ENCODE measurements at places on chromosomes 11 and 22.

DNA sequence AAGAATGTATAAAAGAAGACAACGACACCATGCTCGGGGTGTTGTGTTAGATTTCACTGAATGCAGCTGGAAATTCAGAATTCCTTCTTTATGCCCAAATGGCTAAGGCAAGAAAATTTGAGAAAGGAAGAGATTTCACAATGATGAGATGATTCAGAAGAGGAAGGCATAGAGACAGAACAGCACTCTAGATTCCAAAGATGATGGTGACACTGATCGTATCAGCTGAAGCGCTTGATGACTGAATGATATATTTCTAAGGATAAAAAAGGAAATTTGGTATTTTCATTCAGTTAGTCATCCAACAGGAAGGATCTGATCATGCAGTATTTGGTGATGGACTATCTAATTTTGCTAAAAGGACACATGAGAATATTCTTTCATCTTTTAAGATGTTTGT, 189.2 kb downstream of the EFCAB6 start:
- no peak for DNase-seq

DNA sequence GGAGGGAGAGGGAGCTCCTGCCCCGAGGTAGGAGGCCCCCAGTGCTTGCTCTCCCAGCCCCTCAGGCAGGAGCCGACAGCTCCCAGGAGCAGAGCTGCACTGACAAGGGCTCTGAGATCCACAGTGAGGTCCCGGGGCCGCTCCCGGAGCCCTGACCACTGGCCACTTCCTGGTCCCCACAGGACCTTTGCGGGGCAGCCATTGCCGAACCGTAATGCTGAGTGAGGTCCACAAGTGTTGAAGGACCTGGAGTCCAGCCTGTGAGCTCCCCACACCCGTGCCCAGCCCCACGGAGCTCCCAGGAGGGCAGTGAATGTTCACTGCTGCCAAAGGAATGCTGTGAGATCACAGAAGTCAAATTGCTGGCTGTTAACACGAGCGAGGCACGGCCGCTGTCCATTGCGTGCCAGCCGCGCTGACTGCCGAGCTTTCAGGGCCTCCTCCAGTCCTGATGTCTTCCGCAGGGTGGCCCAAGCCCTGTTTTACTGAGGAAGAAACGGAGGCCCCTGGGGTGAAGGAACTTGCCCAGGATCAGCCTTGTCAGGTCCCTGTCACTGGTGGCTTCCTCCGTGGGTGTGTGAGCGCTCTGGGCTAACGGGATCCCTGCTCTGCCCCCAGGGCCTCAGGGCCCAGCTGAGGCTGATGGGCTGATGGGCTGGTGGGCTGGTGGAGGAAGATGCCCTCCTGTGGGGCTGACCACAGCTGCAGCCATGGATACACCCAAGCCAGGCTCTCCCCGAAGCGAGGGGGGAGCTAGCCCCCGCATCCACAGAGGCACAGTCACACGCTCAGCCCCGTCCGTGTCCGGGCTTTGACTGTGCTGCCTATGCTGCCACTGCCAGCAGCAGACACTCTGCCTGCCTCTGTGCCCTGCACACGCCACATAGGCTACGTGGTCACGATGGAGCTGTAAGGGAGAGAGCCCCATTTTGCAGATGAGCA, 70.8 kb downstream of the WNT7B start:
- no peak for DNase-seq

- DNase-seq: no peak
Observed at GRCh38 chr11:68998390-68998911, 14.6 kb downstream of the MRGPRF start.

GRCh38 chr11:78406568-78407196, 10.9 kb downstream of the GAB2 start:
- no peak for DNase-seq

- DNase-seq: peak; percentile 15
Observed at GRCh38 chr22:20979243-20979809, 2.8 kb upstream of the LZTR1 start.

Measured in stimulated activated CD8-positive, alpha-beta memory T cell treated with anti-CD3 and anti-CD28 coated beads, Interleukin-7, amount 100 ng/mL, for 1 hour (primary cell).